ENCODE measurements at places on chromosomes 11 and 22.
A peak's percentile ranks its signal among the peaks of the same experiment; 100 is the strongest.

DNA sequence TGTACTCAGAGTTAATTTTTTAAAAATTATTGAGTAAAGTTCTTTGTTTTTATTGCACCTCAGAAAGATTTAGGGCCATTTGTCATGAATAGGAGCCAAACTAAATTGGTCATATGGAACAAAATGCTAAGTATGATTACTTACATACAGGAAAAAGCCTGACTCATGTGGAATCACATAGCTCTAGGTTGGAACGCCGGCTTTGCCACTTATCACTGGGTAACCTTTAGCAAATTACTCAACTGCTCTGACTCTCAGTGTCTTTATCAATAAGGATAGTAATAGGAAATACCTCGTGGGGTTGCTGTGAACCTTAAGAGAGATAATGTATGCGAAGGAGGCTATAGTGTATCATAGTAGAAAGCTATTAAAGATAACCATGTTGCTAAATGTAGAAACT is 638.5 kb downstream of the NELL1 start:
- DNase-seq = no peak

- DNase-seq = no peak
Measured at GRCh38 chr22:32585737-32586136, 111.1 kb downstream of the FBXO7 start.

DNA sequence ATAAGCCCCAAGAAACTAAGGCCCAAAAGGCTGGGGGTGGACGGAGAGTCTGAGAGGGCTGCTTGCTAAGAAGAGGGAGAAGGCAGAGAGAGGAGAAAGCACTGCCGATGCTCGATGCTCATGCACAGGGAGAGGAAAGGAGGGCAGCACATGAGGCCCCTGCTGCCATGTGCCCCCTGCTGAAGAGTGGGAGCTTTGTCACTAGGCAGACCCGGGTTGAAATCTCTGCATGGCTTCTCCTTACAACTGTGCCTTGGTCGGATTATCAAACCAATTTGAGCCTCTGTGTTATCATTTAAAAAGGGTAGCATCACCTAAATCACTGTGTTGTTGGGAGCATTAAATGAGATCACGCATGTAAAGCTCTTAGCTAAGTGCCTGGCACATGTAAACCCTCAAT is 330.5 kb downstream of the NXPE2 start:
- no peak for DNase-seq

DNA sequence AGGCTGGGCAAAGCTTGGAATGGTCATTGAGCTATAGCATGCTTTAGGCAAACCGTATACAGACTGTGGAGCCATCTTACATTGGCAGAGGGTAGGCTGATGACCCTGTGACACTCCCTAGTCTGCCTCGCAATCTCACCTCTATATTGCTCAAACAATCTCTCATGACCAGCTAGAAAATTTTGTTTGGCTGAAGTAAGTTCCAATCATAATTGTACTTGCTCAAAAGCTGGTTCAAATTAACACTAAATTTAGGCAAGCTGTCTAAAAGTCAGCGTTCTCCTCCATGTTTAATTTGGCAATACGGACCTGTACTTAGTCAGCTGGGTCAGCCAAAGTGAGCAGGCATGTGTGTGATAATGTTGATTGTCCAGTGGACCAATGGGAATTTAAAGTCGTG is 133.0 kb downstream of the SWAP70 start:
- no peak for DNase-seq

DNA sequence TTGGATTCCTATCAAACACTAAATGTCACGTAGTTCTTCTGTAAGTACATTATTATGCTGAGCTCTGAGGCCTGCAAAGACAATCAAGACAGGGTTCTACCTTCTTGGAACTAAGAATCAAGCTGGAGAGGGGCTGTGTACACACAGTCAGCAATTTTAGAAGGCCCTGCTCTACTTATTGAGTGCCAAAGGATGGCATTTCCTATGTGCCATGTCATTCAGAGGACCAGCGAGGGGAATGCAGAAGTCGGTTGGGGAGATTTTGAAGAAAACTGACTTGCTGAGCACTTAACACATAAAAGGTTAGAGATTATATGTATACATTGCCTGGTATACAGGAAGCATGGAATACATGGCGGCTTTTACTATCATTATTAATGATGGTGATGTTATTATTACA is 5.3 kb downstream of the SLC37A2 start:
- DNase-seq = no peak

- DNase-seq = no peak
Measured at GRCh38 chr22:32340411-32340810, 17.3 kb upstream of the RFPL3 start.

- DNase-seq = no peak
Measured at GRCh38 chr11:64598106-64598796, 7.2 kb downstream of the SLC22A12 start.

- DNase-seq = no peak
Measured at GRCh38 chr22:46428602-46429324, 93.2 kb downstream of the TRMU start.

DNA sequence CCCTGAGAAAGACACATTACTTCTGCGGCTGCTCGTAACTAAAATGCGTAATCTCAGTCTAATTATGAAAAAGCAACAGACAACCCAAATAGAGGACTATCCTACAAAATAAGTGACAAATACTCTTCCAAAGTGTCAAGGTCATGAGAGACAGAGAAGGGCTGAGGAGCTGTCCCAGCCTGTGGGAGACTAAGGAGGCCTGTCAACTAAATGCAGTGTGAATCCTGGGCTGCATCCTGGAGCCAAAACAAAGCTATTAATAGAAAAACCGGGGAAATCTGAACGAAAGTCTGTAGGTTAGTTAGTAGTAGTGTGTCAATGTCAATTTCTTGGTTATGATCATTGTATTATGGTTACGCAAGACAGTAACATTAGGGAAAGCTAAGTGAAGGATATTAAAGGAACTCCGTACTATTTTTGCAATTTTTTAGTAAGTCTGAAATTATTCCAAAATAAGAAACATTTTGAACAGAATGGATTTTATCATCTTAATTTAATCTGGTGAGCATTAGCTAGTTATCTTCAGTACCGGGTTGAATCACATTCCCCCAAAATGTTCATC is 39.8 kb upstream of the SLC35C1 start:
- DNase-seq = no peak

DNA sequence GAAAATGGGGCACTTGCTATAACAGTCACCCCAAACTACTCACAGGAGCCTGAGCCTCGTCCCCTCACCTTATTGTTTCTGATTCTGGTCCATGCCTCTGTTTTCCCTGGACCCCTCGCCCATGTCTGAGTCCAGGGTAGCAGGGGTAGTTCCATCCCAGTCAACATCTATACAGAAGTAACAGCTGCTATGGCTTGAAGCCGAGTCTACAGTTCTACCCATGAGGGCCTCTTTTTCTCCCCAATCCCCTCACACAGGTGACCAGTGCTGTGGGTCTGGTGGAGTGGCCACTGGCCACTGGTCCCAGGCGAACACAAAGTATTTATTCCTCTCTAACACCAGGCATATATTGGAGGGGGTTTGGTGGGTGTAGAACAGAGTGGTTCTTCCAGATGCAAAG is 116.4 kb downstream of the ZNF280B start:
- DNase-seq = no peak

DNA sequence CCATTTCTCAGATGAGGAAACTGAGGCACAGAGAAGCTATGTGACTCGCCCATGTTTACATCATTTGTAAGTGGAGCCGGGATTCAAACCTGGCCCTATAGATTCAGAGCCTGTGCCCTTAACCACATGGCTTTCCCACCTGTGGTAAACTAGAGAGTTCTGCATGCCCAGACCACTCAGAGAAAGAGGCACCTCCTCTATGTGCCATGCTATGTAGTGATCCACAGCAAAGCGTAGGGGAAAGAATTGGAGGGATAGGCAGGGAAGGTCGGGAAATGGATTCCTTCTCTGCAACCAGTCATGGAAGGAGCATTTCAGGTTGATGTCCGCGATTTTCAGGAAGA is 15.4 kb upstream of the POU2AF2 start:
- no peak for DNase-seq

DNA sequence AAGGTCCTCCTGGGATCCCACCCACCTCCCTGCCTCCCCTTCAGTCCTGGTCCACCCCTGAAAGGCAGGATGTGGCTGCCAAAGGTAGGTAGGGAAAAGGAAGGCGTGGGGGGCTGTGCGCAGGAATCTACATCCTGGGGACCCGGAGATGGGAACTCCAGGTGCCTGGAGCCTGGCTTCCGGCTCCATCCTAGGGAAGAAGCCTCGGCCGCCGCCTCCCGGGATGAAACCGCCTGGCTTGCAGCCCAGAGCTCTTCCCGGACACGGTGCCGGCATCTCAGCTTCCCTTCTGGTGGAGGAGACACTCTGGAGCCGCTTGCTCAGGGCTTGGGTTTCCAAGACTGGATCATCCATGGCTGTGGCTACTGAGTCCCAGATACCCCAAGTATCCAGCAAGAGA is 33.3 kb upstream of the PDGFB start:
- no peak for DNase-seq

DNA sequence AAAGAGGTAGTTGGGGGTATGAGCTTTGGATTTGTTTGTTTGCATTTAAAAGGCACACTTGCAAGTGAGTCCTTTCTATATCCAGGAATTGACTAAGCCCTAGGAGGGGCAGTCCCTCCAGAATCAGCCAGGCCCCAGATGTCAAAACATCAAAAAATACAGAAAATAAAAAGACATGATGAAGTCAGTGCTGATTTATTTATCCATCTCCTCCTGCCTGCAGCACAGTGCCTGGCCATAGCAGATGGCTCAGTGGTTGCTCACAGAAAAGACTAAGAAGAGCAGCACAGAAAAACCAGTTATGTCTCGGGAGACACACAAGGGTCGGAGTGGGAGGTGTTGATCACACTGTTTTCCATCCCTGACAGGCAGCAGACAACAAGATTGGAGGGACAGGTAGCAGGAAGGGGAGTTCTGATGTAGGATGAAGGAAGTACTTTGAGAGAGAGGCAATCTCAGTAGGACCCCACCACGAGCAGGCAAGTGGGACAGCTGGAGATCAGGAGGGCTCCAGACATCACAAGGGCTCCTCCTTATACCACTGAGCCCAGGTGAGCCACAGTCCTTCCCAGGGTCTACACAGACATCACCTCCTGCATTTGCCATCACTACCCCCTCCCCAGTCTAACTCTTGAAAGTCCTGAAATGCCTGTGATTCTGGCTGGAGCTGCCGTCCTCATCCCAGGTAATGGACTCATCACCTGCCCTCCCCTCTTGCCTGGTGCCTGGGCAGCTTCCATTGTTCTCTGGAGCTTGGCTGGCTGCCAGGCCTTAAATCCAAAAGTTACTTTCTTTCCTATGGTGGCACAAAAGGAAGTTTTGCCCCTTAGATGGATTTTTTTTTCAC is 32.3 kb downstream of the TMPRSS5 start:
- no peak for DNase-seq

DNA sequence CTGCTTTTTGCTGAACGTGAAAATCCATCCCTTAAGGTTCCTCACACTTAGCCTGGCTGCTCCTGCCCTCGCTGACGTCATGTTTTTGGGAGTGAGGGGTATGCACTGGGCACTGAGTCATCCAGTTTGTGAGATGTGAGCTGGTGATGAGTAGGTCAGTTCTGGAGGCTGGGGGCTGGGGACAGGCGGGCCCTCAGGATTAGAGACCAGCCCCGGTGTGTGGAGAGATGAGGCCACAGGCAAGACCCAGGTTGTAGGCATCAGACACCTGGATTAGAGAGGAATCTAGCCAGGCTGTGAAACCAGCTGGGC is 9.2 kb downstream of the KCNC1 start:
- DNase-seq = peak; percentile 13

DNA sequence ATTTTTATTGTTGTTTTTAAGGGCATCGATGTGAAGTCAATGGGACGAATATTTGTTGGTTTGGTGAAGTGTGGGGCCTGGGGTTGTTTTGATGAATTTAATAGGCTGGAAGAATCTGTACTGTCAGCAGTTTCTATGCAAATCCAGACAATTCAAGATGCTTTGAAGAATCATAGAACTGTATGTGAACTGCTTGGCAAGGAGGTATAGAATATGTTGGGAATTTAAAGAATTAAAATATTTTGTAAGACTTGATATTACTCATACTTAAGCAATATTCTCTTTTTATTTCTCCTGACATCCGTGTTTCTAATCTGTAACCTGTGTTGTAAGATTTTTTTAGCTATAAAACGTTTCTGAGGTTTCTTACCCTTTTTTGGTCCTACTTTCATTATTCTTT is 61.6 kb downstream of the DYNC2H1 start:
- DNase-seq = no peak

- DNase-seq = no peak
Measured at GRCh38 chr11:16883174-16883573, 131.0 kb downstream of the PLEKHA7 start.

- no peak for DNase-seq
Measured at GRCh38 chr11:90795746-90796145, 572.9 kb upstream of the CHORDC1 start.

DNA sequence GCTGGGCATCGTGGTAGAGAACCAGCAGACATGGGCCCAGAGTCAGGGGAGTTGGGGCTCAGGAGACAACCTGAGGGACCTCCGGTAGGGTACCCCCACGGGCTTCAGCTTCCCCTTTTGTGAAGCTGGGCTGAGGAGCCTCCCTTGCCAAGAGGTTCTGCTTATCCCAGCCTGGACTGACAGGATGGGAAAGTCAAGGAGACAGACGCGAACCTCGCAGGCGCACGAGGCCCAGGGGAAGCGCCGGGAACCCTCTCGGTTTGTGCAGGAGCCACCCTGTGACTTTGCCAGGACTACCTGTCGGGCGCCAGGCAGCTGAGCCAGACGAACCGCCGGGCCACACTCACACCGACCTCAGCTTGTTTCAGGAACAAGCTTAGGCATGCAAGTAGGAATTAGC is 566.1 kb downstream of the BRD1 start:
- no peak for DNase-seq
